NCI-H1092 treated with DMSO at 0.1 percent for 48 hours (cell line): ENCODE measurements at places on chromosomes 7 and 10.

DNA sequence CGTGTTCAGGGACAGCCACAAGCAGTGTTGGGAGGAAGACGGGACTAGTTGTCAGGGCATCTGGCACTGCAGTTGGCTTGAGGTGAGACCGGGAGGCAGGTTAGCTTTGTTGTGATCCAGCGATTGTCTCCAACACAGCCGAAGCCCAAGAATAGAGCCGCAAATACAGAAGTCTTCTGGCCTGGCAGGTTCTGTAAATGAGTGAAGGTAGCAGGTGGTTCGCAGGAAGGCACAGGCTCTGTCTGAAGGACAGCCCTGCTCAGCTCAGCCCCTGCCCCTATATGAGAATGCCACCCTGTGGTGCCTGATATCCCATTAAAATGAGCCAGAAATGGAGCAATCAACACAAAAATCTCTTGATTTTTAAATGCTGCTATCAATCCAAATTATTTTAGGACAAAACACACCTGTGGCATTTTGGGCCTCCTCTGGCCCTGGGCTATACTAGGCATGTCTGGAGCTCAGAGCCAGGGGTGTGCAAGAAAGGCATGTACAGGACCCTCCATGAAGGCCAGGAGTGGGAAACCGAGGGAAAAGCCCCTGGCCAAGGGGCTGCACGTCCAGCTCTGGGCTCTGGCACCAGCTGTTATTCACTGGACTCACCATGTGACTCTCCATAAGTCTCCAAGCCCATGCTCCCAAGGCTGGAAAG, 11.2 kb upstream of the C10orf71 start:
- no peak for DNase-seq

- DNase-seq: no peak
Measured at GRCh38 chr10:70978181-70978580, 89.8 kb upstream of the PCBD1 start.

DNA sequence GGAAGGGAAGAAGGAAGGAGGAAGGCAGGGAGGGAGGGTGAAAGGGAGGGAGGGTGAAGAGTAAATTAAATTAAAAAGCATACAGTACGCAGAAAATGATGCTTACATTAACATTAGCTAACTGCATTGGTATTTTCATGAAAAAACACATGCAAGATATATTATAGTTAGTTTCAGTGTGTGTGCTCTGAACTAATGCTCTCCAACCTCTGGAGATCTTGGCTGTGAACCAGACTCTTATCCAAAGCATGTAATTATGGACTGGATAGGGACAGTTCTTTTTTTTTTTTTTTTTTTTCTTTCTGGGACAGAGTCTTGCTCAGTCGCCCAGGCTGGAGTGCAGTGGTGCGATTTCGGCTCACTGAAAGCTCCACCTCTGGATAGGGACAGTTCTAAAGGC, 357.0 kb downstream of the FRMD4A start:
- DNase-seq: no peak

- DNase-seq: peak; percentile 30
Measured at GRCh38 chr7:157224627-157225026, 85.9 kb downstream of the UBE3C start.

GRCh38 chr7:87151729-87152111, 533 bp upstream of the DMTF1 start:
- DNase-seq: no peak

GRCh38 chr10:102635377-102635776, 8.9 kb upstream of the TRIM8 start:
- no peak for DNase-seq
